C1 segment of cervical spinal cord (tissue), 14 donors: ENCODE measurements at places on chromosomes 2 and 18.

GRCh38 chr2:69955029-69955428, 6.4 kb downstream of the ASPRV1 start:
- no peak for DNase-seq

DNA sequence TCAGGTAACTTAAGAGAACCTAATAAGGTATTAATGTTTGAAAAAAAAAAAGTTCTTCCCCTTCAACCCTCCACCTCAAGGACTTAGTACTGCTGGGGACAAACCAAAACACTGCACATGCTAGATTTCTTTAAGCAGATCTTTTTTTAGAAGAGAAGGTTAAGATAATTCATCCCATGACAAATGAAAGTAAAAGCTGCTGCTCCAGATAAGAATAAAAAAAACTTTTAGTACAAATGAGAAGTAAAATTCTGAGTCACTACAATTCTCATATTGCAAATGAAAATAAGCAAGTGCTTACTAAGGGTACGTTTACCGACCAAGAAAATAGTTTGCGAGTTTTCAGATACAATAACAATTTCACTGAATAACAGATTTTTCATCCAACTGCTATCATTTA, 8.9 kb downstream of the STAM2 start:
- no peak for DNase-seq

GRCh38 chr2:129763966-129764365, 215.5 kb upstream of the RAB6C start:
- DNase-seq = no peak

DNA sequence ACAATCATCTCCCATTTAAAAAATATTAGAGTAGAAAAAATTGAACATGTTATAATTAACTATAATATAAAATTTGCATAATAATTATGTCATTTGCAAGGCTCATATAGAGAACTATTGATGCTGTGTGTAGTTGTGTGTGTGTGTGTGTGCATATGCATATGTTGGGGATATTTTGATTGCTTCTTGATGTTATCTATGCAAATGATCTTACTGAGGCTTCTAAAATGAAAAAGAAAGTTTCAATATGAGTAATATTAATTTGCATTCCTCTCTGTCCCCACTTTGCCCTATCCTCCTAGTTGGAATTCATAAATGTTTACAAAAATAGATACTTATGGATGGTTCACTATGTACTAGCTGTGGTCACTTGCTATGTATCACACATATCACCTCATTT, 523.3 kb downstream of the TRIB2 start:
- DNase-seq = no peak

GRCh38 chr2:239106314-239106908, 258.5 kb downstream of the TWIST2 start:
- DNase-seq = peak; percentile 24

DNA sequence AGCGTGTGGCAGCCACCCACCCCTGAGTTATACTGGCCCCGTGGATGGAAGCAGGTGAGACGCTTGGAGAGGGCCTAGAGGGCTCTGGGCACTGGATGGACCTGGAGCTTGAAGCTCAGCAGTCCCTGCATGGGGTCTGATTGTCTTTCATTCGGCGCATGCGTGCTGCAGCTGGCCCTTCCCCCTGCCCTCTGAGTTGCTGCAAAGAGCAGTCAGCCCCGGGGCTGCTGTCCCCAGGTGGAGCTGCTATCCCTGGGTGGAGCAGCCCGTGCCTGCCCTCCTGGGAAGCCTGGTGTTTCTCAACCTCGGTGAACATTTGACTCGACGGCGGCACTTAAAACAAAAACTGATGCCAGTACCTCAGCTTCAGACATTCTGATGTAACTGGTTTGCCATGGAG, 29.6 kb downstream of the IGFBP5 start:
- no peak for DNase-seq

- DNase-seq = no peak
These were observed 17.0 kb upstream of the CRYBA2 start for GRCh38 chr2:219010162-219010756.

- no peak for DNase-seq
These were observed 179.7 kb downstream of the ICOS start for GRCh38 chr2:204116159-204116792.

- no peak for DNase-seq
These were observed 101.2 kb downstream of the GALNT14 start for GRCh38 chr2:31037058-31037457.

DNA sequence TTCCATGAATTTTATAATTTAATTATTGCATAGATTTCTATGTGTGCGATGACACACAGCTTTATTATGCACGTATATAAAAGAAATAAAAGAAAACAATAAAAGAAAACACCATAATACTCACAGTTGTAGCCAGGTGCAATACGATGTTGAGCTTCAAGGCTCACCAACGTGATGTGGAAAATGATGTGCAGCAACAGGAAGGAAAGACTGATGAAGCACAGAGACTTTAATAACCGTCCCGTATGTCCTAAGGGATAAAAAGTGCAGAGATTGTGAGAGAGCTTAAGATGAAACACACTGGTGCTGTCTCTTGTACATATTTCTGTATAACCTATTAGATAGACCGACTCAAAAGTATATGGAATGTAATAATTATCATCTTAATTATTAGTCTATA, 170.0 kb downstream of the PIEZO2 start:
- DNase-seq = no peak

DNA sequence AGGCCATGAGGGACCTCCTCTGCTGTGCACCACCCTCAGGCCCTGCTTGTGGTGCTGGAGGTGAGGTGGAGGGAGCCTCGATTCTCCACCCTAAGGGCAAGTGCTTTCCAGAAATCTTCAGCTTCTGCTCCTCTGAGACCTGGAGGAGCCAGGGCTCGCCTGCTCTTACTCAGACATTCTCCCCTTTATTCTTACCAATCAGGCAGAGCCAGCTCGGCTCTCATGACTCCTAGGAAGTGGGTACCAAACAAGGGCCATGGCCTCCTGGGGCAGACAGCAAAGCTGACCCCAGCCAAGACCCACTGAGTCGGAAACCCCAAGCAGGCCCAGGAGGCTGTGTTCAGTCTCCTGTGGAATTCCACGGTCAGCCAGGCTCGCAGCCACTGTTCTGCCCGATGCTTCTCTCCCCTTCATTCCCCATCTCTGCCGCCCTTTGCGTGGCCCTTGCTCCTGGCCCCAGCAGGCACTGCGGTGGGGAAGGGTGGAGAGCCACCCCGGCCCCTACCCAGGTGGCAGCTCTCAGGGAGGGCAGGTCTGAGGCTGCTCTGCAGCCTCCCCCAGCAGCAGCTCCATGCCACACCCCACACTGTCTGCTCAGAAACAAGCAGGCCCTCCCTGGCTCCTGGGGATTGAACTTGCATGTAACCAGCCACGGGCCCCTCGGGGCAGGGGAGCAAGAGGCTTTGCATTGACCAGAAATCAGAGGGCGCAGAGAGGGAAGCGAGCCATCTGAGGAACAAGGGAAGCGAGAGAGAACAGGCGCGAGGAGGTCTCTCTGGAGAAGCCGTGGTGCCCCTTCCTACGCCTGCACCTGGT, 24.0 kb downstream of the HS1BP3 start:
- no peak for DNase-seq

GRCh38 chr2:227655454-227655853, 11.2 kb upstream of the SCYGR5 start:
- DNase-seq = no peak

DNA sequence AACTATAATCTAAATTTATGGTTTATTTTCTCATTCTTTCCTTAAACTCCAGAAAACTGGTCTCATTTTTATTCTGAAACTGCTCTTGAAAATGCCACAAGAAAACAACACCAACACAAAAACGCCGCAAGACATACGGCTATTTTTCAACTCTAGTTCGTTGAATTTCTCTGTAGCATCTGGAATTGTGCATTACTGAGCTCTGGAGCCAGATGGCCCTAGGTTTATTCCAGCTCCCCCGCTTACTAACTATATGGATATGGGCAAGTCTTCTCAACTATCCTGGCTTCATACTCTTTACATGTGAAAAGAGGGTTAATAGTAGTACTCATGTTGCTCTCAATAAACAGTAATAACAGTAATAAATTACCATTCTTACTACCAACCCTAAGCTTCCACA, 19.9 kb downstream of the FAM98A start:
- DNase-seq = no peak

GRCh38 chr18:22505141-22505591, 87.5 kb upstream of the CTAGE1 start:
- DNase-seq = no peak

DNA sequence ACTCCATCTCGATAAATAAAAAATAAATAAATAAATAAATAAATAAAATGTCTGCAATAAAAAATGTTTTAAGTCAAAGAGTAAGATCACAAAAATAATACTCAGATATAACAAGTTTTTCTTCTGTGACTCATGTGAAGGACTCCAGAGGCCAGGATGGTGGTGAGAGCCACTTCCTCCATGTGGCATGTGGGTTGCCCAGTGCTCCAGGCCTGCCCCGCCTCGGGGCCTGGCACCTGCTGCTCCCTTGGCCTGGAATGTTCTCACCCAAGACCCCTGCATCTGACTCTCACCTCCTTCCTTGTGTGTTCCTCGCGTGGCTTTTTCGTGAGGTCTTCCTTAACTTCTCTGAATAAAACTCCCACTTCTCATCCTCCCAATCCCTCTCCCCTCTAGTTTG, 77.4 kb upstream of the LDLRAD4 start:
- DNase-seq = no peak

DNA sequence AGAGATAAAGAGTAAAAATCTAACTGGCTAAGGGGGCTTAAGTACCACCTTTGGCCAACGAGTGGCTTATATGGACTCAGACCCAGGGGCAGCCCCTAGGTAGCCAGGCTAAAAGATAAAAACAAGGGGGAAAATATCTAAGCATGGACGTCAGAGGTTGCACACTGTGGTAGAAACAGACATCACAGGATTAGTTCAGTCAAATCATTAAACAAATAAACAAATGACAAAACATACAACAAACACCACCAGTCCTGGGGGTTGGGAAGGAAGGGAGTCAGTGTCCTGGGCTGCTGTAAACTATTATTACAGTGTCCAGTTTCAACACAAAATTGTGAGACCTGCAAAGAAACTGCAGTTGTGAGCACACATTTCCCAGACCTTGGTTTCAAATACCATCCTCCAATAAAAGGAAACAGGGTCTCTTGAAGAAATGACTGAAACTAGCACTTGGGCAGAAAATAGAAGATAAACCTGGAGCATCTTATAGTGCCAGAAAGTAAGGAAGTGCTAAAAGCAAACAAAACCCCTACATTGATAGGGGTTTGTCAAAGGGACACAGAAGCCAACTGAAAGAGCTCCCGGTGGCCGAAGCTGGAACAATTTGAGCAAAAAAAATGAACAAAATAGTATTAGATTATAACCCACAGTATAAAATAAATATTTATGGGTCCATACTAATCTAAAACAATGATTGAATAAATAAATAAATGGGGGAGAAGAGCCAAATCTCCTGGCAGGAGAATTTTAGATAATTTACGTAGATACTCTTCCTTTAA, 154.8 kb upstream of the KLF7 start:
- no peak for DNase-seq

- DNase-seq = no peak
These were observed 183.8 kb downstream of the SMAD2 start for GRCh38 chr18:47746615-47747014.

- DNase-seq = no peak
These were observed 710.0 kb upstream of the ID2 start for GRCh38 chr2:7971841-7972240.

DNA sequence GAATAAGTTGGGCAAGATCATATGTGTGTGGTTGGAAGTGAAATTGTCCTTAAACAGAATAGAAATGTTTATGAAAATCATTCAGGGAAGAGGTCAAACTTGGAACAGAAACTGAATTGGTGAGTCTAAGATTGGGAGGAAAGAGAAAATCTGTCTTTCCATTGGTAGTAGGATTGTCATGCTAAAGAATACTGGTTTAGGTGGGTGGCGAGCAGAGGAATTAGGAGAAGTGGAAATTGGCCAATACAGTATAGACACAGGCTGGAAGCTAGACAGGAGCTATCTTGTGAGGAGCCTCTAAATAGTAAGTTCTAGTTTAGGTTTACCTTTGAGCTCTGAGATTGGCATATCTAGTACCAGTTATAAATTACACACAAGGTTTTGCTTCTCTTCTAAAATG, 80.9 kb upstream of the KYNU start:
- no peak for DNase-seq

- no peak for DNase-seq
These were observed 79.5 kb upstream of the CTDP1 start for GRCh38 chr18:79600141-79600540.

DNA sequence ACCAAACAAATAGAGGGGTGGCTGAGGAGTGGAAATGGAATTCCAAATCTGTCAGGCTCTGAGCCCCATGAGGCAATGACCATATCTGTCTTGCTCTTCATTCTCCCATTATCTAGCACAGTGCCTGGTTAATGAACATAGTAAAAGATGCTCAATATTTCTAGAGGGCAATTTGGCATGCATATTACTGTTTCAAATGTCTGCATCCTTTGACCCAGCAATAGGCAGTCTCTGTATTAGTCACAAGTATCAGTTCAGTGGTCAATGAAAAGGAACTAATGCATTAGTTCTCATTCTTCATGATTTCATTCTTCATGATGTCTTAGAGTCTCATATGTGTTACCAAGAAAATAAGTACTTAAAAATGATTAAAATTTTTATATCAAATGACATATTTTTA, 28.4 kb upstream of the MALL start:
- DNase-seq = no peak

DNA sequence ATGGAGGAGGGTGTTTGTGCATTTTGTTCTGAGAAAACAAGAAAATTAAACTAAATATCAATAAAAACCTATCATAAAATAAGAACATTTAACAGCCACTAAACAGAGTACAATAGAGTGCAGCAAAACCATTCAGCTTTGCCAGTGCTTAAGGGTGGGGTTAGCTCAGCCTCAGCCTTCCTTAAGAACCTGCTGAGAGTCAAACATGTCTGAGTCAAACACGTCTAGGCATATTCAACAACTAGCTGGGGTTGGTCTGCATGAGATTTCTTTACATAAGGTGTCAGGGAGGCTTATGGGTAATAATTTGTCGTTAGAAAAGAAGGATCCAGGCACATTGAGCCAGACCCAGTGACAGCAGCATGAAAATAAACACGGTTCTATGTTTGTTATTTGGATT, 298.2 kb downstream of the SP3 start:
- DNase-seq = no peak

DNA sequence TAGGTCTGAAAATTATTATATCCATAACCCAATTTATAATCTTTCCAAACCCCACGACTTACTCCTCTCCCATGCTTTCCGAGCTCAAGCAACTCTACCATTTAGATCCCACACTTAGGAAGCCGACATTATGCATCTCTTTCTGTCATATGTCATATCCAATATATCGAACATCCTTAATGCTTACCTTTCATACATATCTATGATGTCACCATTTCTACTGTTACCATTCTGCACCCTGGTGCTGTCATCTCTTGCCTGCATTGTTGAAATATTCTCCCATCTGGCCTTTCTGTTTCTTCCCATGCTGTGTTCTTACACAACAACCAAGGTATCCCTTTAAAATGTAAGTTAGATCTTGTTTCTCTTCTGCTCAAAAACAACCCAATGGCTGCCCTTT, 127.1 kb upstream of the MC4R start:
- no peak for DNase-seq

GRCh38 chr2:2914252-2914651, 463.4 kb downstream of the EIPR1 start:
- DNase-seq = no peak
